ENCODE measurements at places on chromosomes 2 and 18. TPM values are rescaled to one million over a fixed set of nuclear protein-coding genes. Genes with fewer than 3 reads are reported as not detected.

DNA sequence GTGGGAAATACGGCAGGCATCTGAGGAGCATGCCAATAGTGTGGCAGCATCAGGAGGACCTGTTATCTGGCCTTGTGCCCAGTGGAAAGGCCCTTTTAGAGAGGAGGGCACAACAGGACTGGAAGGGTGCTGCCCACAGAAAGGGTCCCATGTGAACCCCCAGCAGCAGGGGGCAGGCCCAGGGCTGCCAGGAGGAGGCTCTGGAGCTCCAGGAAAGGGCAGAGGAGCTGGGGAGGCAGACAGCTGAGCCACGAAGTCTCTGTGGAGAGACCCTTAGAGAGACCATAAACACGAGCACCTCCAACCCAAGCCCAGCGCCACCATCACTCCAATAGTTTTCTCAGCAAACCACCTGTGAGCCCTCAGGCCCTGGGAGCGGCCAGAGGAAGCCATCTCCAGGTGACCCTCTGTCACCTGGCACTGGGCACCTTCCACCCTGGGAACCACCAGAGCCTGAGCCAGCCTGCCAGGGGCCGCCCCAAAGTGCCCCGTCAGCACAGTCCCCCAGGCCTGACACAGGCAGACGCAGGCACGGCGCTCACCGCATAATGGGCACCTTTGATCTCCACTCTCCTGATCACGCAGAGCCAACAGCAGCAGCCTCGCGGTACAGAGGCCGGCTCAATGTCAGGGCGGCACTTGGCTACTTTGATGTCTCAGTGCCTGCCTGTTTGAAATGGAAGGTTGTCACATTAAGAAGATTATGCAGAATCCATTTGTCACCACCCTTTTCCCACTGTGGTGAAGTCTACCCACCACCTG lies 162.5 kb upstream of the RAB6C start:
- DNase-seq, result no peak

- no peak for DNase-seq
Observed at GRCh38 chr2:128214866-128215460, 103.7 kb downstream of the HS6ST1 start.

Gene ABCB11
- total RNA-seq, result 4.6 TPM

Gene ERFE
- total RNA-seq, result 0.51 TPM

- no peak for DNase-seq
Observed at GRCh38 chr2:75499534-75499933, 61.2 kb downstream of the EVA1A start.

DNA sequence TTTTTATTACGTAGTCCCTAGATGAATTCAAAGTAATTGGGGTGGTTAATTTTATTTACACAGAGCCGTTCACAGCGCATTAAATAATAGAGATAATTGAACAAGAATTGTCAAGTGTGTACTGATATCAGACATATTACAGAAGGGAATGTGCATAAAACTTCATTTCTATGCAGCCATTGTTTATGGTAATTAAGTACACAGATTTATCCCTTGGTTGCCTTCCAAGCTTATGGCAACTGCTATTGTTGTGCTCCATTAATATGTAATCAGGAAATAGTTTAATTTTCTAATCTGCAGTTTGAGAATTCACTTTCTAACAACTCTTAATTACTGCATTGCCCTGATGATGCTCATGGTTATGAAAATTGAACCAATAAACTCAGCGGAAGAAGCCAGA lies 47.3 kb upstream of the OTX1 start:
- DNase-seq, result no peak

DNA sequence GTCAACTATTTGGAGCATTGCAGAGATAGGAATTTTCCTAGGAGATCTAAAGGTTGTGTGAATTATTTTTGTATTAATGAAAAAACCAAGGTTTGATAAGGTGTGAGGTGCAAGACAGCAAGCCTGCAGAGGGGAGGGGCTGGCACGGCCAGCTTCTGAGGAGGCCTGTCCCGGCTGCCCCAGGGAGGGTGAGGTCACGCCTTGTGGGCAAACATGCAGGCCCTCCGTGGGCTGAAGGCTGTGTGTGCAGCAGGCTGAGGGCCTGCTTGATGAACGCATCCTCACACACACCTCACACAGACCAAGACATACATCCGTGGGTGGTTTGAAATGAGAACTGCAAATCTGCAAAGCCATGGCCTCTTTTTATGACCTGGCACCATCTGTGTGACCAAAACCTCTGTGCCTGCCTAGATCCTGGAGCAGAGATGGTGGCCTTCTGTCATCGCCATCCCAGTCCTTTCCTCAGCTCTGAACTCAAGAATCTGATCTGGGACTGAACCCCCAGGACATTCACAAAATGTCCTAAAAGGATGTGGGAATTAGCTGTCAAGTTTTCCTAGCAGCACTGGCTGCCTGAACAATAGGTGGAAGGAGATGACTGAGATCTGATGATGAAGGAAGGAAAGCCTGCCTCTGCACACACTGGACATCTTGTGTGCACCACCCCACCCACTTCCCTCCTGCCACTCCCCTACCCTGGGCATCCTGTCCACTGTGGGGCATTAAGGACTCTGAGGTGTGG lies 102.4 kb upstream of the MGAT4A start:
- DNase-seq, result no peak

Gene CIDEA
- total RNA-seq, result 0.98 TPM

GRCh38 chr2:196433116-196433515 lies 206.4 kb upstream of the CCDC150 start:
- no peak for DNase-seq

GRCh38 chr18:79826966-79827365 lies 29.2 kb downstream of the KCNG2 start:
- no peak for DNase-seq

- no peak for DNase-seq
Observed at GRCh38 chr2:173049831-173050230, 25.8 kb upstream of the MAP3K20 start.

Gene STAT4
- total RNA-seq, result 3.6 TPM

Measured in mucosa of descending colon (tissue), 3 donors.